ENCODE measurements at places on chromosomes 7 and 10.

DNA sequence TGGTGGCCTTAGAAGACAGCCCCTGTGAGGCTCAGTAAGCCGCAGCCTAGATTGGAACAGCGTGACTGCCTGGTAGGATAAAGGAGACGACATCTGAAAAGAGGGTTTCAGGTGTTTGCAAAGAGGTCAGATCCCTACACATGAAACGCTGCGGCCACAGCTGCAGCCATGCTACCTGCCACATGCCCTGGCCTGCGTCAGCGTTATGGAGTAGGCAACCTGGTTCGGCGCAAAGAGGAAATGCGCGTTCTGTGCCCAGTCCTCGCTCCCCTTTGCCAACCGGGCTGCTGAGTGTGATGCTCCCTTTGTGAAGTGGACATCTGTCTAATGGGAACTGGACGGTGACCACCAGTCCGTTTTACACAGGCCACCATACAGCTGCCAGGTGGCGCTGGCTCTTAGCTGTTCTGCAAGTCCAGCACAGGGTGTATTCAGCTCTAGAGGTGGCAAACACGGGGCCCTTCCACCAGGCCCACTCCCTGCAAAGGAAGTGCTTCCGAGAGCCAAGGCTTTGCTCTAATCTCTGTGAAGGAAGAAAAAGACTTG, 160.3 kb downstream of the CELF2 start:
- DNase-seq: no peak

DNA sequence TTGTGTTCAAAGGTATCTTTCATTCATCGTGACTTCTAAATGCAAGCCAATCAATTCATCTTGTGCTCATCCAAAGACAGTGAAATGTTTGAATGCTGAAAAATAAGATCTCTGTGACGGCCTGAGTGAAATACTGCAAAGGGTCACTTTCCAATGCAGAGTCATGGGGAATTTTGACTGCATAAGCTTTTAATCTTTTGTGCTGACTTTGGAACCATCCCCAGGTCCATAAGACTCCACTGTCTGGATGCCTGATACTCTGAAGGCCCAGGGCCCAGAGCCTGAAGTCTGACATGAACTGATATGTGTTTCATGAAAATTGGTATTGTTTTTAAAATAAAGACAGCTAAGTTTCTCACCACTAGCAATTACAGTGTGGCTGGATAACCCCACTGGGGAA, 39.0 kb downstream of the PPP1R3C start:
- DNase-seq: no peak

DNA sequence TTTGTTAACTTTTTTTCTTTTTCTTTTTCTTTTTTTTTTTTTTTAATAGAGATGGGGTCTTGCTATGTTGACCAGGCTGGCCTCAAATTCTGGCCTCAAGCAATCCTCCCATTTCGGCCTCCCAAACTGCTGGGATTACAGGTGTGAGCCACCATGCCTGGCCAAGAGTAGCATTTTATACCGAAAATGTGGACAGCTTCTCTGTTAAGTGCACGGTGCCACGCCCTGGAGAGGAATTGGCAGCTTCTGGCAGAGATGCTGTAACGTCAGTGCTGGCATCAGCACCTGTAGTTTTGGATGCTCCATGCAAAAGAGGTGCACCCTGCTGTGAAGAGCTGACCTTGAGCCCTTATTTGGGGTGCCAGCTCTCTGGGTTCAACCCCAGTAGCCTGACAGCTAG, 18.2 kb downstream of the IL15RA start:
- DNase-seq: no peak

DNA sequence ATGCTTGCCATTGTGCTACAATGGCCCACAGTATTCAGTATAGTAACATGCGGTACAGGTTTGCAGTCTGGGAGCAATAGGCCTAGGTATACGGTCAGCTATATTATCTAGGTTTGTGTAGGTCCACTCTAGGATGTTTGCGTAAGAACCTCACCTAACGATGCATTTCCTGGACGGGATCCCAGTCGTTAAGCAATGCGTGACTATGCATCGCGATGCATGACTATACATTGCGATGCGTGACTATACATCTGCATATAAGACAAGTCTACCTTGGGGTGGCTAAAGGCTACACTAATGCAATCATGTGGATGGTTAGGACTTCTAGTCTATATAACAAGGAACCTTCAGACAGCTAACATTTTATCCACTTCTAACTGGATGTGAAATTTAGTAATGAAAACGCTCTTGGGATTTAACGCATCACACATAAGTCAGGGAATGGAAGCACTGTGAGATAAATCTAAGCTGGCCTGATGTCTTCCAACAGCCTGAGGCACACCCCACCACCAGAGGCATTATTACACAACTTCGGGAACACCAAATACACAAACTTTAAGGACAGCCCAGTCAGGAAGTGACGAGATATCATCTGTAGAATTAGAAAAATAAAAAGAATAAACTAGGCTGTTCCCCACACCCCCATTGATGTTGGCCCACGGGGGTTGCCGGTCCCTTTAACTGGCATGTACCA, 9.2 kb downstream of the GNA12 start:
- no peak for DNase-seq

DNA sequence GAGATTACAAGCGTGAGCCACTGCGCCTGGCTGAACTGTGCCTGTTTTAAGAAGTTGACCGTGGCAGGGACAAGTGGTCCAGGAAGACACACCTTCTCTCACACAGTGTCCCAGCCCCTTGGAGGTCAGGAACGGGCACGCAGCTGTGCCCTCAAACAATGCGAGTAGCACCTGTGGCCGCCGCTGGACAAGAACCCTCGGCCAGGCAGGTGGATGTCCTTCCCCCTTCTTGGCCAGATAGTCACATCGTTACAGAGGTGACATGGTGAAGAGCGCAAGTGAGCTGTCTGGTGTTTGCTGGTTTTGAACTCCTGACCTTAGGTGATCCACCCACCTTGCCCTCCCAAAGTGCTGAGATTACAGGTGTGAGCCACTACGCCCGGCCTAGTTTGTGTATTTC, 8.8 kb downstream of the ZFAND2A start:
- no peak for DNase-seq

Measured in stimulated activated CD4-positive, alpha-beta T cell treated with anti-CD3 and anti-CD28 coated beads, Interleukin-4, amount 100 ng/mL, for 4 hours (primary cell).